AG04450 (cell line): ENCODE measurements at places on chromosomes 6 and 20.
A peak's percentile ranks its signal among the peaks of the same experiment; 100 is the strongest.

GRCh38 chr20:24953209-24953575 is 4.1 kb downstream of the CST7 start:
- no peak for DNase-seq

DNA sequence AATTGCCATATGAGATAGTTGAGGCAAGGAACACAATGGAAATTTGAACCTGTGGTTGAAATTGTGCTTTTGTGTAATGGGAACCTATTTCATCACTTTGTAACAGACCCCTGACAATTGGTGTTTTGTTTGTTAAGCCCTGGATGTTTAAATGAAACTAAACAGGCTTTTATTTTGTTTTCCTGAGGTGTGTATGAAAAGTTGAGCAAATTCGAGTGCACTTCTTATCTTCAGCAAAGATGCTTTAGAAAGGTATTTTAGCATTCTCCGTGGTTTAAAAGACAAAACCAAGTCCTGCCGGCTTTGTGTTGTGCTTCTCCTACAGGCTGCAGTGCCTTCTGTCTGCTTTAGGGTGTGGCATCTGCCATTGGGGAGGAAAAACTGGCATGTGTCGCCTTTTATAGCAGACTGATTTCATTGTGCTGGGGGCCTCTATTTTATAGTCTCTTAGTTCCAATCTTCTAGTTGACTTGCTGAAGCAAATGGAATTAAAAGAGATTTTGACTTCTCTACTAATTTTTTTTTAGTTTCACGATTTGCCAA is 2.2 kb upstream of the ARID1B start:
- no peak for DNase-seq

DNA sequence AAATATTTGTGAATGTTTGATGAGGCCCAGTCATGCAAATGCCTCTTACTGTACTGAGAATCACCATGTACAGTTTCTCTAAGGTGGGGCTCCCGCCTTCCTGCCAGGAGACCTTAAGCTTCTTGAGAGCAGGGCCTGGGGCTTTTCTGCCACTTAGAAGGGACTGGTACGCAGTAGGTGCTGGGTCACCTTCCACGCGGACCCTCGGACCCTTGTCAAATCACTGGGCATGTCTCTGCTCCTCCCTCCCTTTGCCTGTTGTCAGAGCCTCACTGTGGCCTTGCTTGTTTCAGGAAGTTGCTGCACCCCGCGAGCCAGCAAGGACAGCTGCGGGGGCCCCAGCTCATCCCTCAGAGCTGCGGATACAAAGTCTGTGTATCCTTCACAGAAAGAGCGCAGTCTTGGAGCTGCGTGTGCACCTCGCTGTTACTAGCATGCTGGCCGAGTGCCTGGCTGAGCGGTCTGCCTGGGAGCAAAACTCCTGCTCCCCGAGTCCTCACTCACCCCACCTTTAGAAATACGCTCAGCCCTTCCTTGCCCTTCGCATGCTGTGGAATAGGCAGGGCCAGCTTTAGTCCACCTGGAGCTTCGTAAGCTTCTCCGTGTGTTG is 30.7 kb upstream of the IRF4 start:
- no peak for DNase-seq

GRCh38 chr6:151060096-151060765 is 179.5 kb upstream of the AKAP12 start:
- DNase-seq: peak; percentile 71

GRCh38 chr20:59573837-59574236 is 30.5 kb upstream of the PHACTR3 start:
- no peak for DNase-seq

- no peak for DNase-seq
Observed at GRCh38 chr6:73064266-73064665, 161.0 kb downstream of the KHDC1L start.

- no peak for DNase-seq
Observed at GRCh38 chr6:107386340-107386739, 73.0 kb downstream of the PDSS2 start.

DNA sequence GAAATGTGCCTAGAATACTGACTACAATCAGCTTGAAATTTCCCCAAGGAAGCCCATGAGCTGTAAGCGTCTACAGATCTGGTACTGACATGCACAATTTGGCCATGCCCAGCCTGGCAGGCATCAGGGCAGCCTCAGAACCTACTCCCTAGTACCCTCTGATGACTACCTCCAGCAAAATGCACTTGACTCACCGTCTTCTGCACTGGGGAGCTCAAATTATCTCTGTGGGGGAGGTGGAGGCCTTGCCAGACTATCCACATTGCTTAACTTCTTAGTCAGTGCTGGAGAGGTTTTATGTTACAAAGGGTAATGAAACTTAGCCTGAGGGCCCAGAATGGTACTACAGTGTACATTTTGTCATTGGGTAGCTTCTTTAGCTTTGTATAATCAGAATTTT is 126.0 kb upstream of the ADGRF1 start:
- peak; percentile 89 for DNase-seq

DNA sequence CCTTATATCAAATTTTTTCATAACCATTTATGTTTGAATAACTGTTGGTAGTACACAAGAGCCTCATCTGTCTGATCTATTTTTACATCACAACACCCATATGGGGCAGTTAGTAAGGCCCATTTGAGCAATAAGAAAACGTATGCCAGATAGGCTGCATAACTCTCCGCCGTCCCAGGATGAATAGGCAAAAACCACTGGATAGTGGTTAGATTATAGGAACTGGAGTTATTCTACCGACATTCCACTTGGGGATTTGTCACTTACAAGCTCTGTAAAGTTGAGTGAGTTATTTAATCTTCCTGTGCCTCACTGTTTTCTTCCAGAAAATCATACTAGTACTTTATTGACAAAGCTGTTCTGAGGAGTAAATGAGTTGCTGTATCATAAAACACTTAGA is 881.9 kb downstream of the QKI start:
- DNase-seq: no peak

GRCh38 chr6:96862560-96862959 is 25.3 kb upstream of the GPR63 start:
- no peak for DNase-seq

DNA sequence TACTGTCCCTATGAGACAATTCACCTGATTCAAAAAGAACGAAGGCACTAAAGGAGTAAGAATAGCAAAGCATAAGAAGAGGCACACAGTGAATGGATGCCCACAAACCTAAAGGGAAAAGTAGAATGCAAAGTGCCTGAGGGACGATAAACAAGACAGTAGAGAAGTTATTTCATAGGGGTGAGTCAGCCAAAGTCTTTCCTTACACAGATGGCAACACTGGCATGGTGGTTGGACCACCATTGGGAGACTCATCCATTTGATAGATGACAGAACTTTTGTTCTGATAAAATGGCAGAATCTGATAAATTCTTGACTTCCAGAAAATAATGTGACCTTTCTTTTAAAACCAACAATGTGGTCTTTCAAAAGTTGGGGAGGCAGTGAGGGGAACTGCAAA is 148.1 kb upstream of the HDAC2 start:
- DNase-seq: no peak

- DNase-seq: no peak
Observed at GRCh38 chr20:32786059-32786760, 24.0 kb downstream of the DNMT3B start.

DNA sequence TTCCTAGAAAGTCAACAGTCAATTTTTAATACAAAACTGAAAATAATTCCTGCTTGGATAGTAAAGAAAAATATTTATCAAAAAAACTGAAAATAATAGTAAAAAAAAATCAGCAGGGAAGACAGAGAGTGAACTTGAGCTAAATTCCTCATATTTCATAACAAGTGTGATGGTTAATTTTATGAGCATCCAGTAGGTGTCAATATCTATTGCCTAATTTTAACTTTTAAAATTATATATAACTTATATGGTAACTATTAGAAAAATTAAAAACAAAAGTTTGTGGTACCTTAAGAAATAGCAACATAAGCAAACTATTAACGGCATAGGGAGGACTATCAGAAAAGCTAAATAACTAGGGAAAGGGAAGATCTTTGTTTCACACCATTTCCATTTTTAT is 2.1 kb downstream of the EPM2A start:
- DNase-seq: no peak

DNA sequence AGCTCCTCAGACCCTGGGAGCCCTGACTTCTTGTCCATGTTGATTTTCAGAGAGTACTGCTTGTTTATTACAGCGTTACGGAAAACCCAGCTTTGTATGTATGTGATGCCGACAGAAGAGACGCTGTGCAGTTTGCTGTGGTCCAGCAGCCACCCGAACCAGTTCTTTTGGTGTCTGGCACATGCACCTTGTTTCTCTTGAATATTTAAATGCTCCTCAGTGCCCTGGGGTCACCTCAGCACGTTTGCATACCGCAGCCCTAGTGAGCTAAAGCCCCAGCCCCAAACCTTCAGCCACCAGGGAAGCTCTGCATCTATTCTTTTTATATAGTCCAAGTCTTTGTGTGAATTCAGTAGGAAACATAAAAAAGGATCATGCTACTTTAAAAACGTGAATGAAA is 39.9 kb downstream of the AFDN start:
- no peak for DNase-seq

DNA sequence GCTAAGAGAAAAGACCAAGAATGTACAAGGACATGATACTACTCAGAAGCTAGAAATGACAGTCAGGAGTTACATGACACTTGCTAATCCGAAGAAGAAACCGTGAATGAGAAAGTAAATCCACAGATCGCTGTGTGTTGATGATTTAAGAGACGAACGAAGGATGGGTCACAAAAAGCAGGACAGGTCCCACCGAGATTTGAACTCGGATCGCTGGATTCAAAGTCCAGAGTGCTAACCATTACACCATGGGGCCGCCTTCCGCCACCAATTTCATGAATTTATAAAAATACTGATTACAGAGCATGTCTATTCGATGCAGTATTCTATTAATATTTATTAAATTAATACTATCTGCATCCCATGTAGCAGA is 54.0 kb upstream of the BTN3A2 start:
- no peak for DNase-seq

- DNase-seq: no peak
Observed at GRCh38 chr6:151900256-151900655, 92.8 kb downstream of the ESR1 start.

GRCh38 chr6:48318670-48319069 is 207.7 kb upstream of the PTCHD4 start:
- no peak for DNase-seq

GRCh38 chr6:154226461-154226860 is 130.1 kb downstream of the IPCEF1 start:
- no peak for DNase-seq

DNA sequence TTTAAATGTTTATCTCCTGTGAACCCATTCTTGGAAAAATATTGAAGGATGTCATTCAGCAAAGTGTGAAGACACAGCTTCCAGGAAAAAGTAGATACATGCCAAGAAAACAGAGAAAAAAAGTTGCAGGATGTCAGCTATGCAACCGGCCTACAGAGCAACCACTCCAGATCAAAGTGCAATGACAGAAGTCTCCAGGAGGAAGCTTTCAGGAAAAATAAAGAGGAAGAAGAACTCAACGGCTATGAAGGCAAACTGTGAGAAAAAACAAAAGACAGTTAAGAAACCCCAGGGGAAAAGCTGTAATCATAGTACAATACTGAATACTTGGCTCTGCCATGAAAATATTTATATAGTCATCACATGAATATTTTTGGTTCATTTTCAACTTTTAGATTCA is 30.6 kb downstream of the REPS1 start:
- no peak for DNase-seq

DNA sequence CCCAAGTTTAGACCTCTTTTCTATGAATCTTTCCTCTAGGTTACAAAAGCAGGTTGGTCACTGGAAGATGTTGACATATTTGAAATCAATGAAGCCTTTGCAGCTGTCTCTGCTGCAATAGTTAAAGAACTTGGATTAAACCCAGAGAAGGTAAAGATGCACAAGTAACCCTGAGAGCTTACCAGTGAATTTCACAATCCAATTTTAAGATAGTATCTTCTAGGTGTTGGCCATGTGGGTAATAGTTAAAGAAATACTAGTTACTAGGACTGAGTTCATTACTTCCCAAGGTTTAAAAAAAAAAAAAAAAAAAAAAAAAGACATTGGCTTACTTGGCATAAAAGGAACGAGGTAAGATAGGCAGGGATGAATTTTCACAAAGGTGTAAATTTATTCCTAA is 11.3 kb downstream of the TCP1 start:
- no peak for DNase-seq

GRCh38 chr6:43887906-43888683 is 118.1 kb downstream of the VEGFA start:
- no peak for DNase-seq

DNA sequence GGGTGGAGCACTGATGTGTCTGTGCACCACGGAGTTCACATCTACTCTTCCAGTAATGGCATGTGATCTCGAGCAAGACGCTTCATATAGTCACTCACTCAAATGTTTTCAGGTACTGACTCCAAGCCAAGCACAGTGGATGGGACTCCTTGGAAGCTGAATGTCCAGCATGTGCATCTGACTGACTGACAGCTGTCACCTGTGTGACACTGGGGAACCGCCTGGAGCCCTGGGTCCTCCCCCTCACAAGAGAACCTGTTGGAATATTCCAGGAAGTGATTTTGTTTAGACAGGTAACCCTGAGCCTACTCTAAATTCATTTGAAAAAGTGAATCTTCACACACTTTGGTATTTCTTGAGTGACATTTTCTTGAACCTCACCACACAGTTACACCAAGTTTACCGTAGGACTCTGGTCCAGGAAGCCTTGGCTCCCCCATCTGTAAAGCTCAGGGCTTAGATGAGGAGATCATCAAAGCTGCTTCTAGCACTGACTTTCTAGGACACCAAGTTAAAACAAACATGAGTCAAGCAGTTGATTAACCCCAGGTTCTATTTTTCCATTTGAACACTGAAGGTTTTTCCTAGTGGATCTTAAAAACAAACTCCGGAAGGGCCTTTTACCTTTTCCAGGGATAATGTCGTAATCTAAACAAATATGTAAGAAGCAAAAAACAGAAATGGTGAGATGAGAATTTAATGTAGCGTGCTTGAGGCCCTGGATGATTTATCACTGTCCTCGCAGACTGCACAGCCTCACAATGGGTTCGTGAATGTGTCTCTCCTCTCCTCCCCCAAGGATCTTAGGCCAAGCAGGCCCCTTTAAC is 50.1 kb downstream of the EDN3 start:
- DNase-seq: no peak

DNA sequence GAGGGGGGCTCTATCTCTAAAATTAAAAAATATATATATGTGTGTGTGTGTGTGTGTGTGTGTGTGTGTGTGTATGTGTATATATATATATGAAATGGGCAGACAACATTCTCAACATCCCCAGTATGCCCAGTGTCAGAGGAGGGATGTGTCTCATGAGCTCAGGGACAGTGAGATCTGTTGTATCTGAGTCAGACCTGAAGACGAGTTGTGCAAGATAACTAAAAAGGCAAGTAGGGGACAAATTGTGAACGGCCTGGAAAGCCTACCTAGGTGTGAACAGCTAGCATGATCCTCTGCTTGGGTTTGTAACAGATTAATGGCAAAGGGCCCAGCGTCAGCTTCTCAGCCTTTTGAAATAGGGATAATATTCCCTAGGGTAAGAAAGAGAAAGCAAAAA is 124.3 kb downstream of the FAXC start:
- DNase-seq: no peak

- no peak for DNase-seq
Observed at GRCh38 chr6:7045331-7045730, 62.4 kb upstream of the RREB1 start.

- no peak for DNase-seq
Observed at GRCh38 chr6:18115356-18115755, 7.1 kb downstream of the NHLRC1 start.
